GM04503 (cell line): ENCODE measurements at places on chromosomes 12 and 14.

GRCh38 chr12:47863985-47864384 is 40.8 kb downstream of the VDR start:
- no peak for DNase-seq

GRCh38 chr12:70177631-70178030 is 65.6 kb upstream of the CNOT2 start:
- DNase-seq: no peak

DNA sequence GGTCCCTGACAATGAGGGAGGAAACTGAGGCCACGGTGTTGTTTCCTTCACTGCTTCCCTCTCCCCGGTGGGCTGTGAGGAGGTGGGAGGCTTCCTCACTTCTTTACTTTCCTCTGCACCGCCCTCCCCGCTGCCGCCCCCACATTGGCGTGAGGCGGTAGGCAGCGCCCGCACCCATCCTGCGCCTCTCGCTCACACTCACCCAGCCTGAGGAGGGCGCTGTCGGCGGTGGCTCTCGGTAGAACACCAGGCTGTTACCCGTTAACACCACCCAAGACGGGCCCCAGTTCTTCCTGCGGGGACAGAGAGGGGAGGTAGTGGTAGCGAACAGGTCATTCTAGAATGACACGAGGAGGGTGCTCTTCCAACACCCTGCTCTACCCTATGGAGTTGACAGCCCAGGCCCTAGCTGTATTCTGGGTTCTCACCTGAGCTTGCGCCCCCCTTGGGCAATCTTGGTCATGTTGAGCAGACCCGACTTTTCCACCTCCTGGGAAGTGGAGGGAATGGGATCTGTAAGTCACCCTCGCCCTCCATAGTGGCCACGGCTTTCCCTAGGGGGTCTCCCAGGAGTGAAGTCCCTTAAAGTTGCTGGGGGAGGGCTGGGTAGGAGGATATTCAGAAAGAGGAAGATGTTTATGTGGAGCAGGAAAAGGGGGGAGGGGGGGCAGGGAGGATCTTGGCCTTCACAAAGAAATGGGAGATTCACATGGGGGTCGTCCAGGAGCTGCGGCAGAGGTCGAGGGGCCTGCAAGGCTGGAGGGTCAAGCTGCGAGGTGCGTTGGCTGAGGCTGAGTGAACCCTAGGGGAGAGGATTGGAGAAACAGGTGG is 3.3 kb downstream of the ARHGAP9 start:
- DNase-seq: no peak

- DNase-seq: no peak
Observed at GRCh38 chr12:120846721-120847120, 57.4 kb downstream of the SPPL3 start.

DNA sequence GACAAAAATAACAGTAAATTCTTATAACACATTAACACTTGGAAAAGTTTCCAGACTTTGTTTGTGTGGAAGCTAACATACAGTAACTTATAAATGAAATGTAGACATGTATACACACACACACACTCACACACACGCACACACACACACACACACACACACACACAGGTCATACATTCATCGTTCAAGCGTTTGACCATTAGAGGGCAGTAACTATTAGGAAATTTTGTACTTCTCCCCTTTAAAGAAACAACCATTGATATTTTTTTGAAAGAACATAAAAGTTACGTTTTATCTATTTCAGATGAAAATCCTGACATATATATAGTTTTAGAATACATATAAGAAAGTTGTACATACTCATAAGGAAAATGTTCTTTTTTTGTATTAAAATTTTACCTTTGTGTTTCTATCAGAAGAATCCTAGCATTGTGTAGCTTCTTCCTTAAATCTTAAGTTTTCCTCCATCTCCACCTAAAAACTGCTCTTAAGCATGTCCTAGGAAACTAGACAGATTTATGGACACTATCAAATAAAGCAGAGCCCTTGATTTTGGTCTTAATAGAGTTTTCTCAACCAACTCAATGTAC is 29.0 kb downstream of the PTPRQ start:
- peak; percentile 35 for DNase-seq

- no peak for DNase-seq
Observed at GRCh38 chr14:100645196-100645981, 58.2 kb upstream of the BEGAIN start.

GRCh38 chr14:50937325-50937724 is 7.0 kb downstream of the PYGL start:
- no peak for DNase-seq

GRCh38 chr12:2348482-2348852 is 295.7 kb downstream of the CACNA1C start:
- DNase-seq: no peak

- no peak for DNase-seq
Observed at GRCh38 chr12:107844312-107844921, 69.9 kb downstream of the ASCL4 start.

GRCh38 chr12:65535946-65536345 is 257.5 kb downstream of the MSRB3 start:
- no peak for DNase-seq

DNA sequence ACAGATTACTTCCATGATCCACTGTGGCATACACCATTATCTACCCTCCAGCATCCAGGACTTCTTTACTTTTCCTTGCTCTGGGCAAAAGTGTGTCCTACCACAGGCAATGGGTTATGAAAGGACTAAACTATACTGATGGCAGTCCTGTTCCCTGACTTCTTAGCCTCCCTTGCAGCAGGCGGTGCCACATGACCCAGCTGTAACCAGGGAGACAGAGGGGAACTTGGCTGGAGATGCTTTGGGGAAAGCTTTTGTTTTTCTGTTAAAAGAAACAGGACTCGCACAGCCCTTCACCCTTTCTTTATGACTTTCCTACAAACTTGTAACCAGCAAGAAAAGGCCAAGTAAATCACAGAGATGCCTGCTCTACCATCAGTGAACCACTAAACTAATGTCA is 394.4 kb downstream of the PCNX1 start:
- no peak for DNase-seq

GRCh38 chr12:108694812-108695278 is 36.5 kb downstream of the CORO1C start:
- DNase-seq: no peak

DNA sequence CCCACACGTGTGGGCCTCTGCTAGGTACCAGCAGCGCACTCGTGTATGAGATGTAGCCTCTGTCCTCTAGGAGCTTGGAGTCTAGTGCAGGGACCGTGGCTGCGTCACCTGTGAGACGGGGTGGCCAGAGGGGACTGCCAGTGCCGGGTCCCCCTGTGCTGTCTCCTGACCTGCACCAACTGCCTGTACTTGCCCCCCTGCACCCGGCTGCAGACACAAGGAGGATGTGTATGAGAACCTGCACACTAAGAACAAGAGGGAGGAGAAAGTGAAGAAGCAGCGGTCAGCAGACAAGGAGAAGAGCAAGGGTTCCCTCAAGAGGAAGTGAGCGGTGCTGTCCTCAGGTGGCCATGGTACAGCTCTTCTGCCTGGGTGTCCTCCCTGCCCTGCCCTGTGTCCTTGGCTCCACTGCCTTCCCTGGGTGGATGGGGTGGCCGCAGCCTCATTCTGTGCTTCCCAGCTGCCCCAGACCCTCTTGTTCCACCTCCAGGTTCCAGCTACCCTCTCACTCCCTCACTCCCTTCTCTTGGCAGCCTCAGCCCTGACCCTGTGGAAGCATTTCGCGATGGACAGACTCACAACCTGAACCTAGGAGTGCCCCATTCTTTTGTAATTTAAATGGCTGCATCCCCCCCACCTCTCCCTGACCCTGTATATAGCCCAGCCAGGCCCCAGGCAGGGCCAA is 9.6 kb downstream of the PTPN6 start:
- no peak for DNase-seq

DNA sequence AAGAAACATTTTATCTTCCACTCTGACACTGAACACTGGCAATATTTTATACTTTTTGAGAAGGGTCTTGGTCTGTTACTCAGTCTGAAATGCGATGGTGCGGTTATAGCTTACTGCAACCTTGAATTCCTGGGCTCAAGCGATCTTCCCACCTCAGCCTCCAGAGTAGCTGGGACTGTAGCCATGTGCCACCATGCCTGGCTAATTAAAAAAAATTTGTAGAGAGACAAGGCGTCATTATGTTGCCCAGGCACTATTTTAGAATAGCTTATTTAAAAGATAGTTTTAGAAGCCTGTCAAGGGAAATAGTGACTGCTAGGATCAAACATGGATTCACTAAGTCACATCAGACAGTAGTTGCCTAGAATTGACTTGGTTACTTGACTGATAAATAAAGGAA is 5.9 kb downstream of the ERC1 start:
- no peak for DNase-seq

DNA sequence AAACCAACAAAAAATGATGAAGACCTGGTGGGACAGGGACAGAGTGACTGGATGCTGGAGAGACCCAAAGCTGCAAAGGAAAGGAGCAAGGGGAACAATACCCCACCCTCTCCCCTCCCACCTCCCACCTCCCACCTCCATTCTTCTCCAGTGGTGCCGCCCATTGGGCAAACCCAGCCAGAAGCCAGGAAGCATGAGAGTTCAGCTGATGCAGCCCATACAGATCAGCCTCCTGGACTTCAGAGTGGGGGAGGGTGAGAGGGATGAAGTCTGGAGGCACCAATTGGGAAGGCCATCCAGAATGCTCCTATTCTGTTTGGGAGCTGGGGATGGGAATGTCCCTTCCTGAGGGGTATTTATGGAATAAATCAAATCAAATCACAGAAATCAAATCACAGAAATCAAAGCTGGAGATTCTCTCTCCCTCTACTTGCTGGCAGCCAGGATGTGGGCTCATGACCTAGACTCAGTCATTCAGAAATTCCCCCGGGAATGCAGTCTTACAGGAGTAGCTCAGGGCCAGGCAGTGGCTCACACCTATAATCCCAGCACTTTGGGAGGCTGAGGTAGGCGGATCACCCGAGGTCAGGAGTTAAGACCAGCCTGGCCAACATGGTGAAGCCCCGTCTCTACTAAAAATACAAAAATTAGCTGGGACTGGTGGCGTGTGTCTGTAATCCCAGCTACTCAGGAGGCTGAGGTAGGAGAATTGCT is 31.1 kb downstream of the IRF2BPL start:
- no peak for DNase-seq

GRCh38 chr12:113906411-113907200 is 59.5 kb downstream of the RBM19 start:
- DNase-seq: no peak

DNA sequence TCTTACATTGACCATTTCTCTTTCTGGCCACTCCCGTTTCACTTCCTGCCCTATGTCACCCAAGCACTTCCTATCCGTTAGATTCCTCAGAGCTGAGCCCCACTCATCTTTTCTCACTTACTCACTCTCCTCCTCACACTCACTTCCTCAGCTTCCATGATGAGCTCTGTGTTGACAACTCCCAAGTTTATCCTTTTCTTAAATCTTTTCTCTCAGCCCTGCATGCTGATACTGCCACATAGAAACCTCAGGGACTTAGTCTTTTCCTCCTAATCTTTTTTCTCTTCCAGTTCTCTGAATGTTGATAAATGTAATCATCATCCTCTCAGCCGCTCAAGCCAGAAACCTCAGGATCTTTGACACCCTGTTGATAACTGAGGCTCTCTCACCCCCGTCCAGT is 99.6 kb downstream of the ANO6 start:
- DNase-seq: no peak

GRCh38 chr12:6824085-6824775 is 2.6 kb downstream of the GPR162 start:
- DNase-seq: no peak

- no peak for DNase-seq
Observed at GRCh38 chr12:71605039-71605438, 58.6 kb downstream of the ZFC3H1 start.

GRCh38 chr12:41441180-41441579 is 253.1 kb downstream of the PDZRN4 start:
- no peak for DNase-seq

DNA sequence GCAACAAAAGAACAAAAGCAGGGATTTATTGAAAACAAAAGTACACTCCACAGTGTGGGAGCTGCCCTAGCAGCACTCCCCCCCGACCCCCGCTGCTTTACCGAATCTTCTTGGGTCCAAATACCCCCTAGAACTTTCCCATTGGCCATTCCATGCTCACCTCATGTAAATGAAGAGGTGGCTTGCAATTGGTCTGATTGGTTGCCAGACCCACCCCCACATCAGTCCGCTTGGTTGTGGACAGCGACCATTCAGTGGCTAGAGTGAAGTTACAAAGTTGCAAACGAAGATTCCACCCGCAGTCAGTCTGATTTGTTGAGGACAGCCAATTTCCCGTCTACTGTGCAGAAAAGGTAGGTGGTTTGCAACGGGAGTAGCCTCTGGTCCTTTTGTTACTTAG is 3.9 kb downstream of the STYX start:
- DNase-seq: no peak

DNA sequence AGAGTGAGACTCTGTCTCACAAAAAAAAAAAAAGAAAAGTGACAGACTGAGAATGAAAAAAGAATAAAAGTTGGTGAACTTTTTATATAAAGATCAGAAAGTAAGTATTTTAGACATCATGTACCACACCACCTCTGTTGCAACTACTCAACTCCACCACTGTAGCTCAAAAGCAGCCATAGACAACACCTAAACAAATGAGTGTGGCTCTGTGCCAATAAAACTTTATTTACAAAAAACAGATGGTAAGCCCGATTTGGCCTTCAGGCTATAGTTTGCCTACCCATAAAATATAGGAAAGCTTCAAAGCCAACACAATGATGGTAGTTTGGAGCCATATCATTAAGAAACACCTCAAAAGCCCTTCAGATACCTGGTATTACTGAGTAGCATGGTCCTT is 154.5 kb upstream of the FOXN3 start:
- DNase-seq: no peak

DNA sequence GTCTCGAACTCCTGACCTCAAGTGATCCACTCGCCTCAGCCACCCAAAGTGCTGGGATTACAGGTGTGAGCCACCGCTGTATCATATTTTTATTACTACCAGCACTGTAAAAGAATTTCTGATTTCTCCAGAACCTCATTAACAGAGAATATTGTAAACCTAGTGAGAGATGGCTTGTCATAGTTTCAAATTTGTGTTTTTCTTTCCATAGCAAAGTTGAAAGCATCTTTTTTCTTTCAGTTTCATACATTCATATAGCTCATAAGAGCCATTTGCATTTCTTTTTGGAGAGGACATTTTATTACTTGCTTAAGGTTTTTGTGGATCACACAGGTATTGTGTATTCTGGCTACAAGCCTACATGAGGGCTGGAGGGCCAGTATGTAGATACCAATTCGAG is 58.0 kb downstream of the MIS18BP1 start:
- DNase-seq: no peak

DNA sequence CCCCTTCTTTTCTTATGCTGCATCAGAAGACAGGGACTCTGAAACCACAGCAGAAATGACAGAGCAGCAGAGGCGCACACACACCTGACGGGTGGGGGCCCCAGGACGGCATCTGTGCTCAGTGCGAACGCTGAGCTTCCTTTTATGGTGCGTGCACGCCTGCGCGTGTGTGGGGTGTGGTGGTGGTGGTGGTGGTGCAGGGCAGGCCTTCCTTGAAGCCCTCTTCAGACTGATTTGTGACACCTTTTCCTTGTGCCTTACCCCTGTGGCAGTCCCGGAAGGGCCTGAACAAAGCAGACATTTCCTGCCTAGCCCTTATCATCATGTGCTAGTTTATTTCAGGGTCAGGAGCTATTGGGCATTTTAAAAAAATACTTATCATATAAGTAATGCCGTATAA is 75.7 kb downstream of the TSPAN9 start:
- no peak for DNase-seq
